CD4-positive, alpha-beta memory T cell (primary cell): ENCODE measurements at places on chromosomes 2 and 18. TPM values are rescaled to one million over a fixed set of nuclear protein-coding genes. Genes with fewer than 3 reads are reported as not detected.

KCNG2 gene
- total RNA-seq: not detected

GCG gene
- total RNA-seq: not detected

DNA sequence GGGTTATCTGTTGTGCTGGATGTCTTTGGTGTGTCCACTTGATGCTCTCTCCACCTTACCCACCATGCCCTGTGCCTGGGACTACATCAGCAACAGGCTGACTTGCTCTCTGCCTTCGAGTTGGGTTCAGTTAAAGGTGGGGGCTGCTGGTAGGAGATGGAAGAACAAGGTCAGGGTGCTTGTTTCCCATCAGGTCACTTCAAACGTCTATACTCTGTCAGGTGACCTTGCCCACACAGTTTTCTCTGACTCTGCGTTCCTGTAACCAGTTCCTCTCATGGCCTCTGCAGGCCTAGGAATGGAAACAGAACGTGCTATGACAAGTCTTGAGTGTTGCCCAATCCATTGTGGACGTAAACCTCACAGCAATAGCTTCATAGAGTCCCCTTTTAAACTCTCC, 38.4 kb upstream of the PAPOLG start:
- H3K27ac ChIP-seq: no peak overlapping the region
- DNase-seq: no peak
- no peaks in the 10 kb centered on the region for H3K27me3 ChIP-seq
- no peaks in the 10 kb centered on the region for H3K4me1 ChIP-seq
- no peak overlapping the region for H3K4me3 ChIP-seq

DNA sequence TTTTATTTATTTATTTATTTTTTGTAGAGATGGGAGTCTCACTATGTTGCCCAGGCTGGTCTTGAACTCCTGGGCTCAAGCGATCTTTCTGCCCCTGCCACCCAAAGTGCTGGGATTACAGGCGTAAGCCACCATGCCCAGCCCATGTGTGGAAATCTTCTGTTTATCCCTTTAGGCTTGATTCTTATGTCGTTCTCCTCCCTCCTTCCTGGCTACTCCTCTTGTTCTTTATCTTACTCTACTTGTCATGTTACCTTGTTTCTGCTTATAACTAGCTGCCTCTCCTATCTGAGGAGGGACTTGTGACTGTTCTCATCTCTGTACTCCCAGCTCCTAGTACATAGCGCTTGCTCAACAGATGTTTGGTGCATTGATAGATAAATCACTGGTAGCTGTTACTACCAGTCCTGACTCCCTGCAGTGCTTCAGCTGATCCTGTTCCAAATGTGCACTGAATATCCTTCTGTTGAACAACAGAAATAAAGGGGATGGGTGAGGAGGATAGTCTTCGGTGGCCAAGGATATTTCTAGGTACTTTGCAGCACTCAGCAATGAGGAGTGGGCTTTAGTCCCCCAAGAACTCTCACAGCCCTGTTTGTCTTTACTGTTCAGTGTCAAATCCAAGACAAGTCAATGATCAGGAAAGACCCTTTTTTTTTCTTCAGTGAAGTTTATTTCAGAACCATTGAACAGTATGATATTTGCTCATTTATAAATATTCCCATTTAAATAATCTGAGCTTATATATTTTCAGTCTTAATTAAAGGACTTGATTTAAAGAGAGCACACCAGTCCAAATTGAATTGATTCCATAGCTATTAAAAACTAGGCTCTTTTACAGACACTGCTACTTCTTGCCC, 7.2 kb downstream of the IL1B start:
- no peaks in the 10 kb centered on the region for H3K36me3 ChIP-seq
- H3K27ac ChIP-seq: no peak overlapping the region
- no peak for DNase-seq
- no peaks in the 10 kb centered on the region for H3K27me3 ChIP-seq
- no peak overlapping the region for H3K4me3 ChIP-seq
- H3K4me1 ChIP-seq: no peaks in the 10 kb centered on the region

HRH4 gene
- total RNA-seq: 1.1 TPM

DNA sequence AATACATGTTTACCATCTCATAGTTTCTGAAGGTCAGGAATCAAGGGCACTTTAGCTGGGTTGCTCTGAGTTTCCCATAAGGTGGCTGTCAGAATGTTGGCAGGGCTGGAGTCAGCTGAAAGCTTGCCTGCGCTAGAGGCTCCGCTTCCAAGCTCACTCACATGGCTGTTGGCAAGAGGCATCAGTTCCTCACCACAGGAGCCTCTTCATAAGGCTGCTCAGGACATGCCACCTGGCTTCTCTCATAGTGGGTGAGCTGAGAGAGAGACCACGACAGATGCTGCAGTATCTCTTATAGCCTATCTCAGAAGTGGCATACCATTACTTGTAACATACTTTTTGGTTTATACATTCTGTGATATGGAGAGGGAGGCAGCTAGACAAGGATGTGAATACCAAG, 7.2 kb downstream of the HADHB start:
- DNase-seq: no peak
- no peak overlapping the region for H3K4me3 ChIP-seq
- peaks cover 12% of the 10 kb centered on the region for H3K36me3 ChIP-seq
- no peak overlapping the region for H3K27ac ChIP-seq
- no peaks in the 10 kb centered on the region for H3K27me3 ChIP-seq
- H3K4me1 ChIP-seq: peaks cover 20% of the 10 kb centered on the region

- H3K4me3 ChIP-seq: no peak overlapping the region
- no peaks in the 10 kb centered on the region for H3K4me1 ChIP-seq
- DNase-seq: no peak
- no peak overlapping the region for H3K27ac ChIP-seq
Observed at GRCh38 chr2:146135245-146135644, 1615.3 kb upstream of the ZEB2 start.

ABHD3 gene
- 63.0 TPM for total RNA-seq

- H3K4me1 ChIP-seq: peaks cover 7% of the 10 kb centered on the region
- H3K27ac ChIP-seq: no peak overlapping the region
- H3K36me3 ChIP-seq: no peaks in the 10 kb centered on the region
- DNase-seq: no peak
- H3K4me3 ChIP-seq: no peak overlapping the region
Observed at GRCh38 chr18:48674758-48675351, 136.0 kb downstream of the CTIF start.

LRATD1 gene
- not detected for total RNA-seq

DNA sequence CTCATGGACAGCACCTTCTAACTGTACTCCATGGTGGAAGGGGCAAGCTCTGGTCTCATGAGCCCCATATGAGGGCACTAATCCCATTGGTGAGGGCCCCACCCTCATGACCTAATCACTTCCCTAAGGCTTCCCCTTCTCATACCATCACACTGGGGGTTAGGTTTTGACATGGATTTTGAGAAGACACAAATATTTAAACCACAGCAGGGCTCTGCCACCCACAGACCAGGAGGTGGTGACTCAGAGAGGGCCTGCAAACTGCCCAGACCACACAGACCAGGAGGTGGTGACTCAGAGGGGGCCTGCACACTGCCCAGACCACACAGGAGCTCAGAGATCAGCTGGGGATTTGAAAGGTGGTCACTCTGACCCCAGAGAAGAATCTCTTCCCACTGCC, 222.0 kb downstream of the KLHL29 start:
- DNase-seq: no peak
- H3K27me3 ChIP-seq: no peaks in the 10 kb centered on the region
- H3K4me1 ChIP-seq: no peaks in the 10 kb centered on the region
- no peaks in the 10 kb centered on the region for H3K36me3 ChIP-seq
- H3K4me3 ChIP-seq: no peak overlapping the region

VSNL1 gene
- total RNA-seq: not detected

GNAL gene
- 0.33 TPM for total RNA-seq

DNA sequence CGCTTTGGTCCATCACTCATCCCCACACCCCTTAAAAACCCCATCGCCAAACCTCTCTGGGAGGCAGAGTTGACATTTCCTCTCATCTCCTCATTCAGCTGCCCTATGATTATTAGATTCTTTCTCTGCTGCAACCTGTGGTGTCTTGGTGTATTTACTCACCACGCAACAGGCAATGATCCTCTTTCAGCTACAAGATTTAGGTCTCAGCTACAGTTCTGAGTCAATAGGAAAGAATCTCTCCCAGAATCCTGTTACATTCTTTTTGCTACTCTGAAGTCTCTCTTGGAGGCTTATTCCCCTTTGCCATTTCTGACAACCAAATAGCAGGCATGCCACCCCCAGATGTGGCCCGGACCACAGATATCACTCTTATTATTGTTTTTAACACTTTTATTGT, 468.3 kb upstream of the GYPC start:
- no peak overlapping the region for H3K4me3 ChIP-seq
- H3K4me1 ChIP-seq: no peaks in the 10 kb centered on the region
- H3K36me3 ChIP-seq: no peaks in the 10 kb centered on the region
- DNase-seq: no peak

GRCh38 chr2:171086352-171087290, 74.1 kb downstream of the TLK1 start:
- H3K4me3 ChIP-seq: no peak overlapping the region
- H3K4me1 ChIP-seq: peaks cover 72% of the 10 kb centered on the region
- H3K27me3 ChIP-seq: no peaks in the 10 kb centered on the region
- H3K36me3 ChIP-seq: peaks cover under 1% of the 10 kb centered on the region

- no peak overlapping the region for H3K4me3 ChIP-seq
- DNase-seq: no peak
- H3K36me3 ChIP-seq: no peaks in the 10 kb centered on the region
- no peaks in the 10 kb centered on the region for H3K4me1 ChIP-seq
Observed at GRCh38 chr2:58405341-58405740, 164.2 kb upstream of the FANCL start.

DNA sequence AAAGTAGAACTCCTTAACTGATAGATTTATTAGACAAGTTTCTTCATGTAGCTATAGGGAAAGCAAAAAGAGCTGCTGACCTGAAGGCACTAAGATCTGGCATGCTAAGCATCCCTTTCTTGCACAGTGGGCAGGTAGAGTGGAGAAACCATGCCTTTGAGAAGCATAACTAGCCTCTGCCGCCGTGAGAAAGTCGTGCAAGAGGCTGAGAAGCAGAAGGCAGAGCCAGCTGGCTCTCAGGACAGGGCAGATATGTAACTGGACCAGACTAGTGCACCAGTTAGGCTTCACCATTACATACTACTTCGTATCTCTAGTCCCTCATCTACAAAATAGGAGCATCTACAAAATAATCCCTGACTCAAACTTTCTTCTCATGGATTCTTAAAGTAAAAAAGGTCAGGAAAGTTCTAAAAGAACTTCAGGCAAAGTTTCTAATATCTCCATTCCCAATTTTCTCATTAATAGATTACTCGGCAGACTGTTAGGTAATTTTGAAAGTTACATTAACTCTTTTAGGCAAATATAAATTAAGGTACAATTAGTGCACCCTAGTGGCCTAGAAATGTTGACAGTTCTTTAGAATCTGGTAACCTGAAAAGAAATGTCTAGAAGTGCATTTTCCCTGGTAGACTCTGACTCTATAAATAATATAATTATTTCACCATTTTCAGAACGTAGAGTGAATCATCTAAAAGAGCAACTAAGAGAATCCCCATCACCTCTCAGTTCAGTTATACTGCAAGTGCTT, 10.3 kb downstream of the ERBB4 start:
- no peaks in the 10 kb centered on the region for H3K36me3 ChIP-seq
- no peak overlapping the region for H3K4me3 ChIP-seq
- no peaks in the 10 kb centered on the region for H3K27me3 ChIP-seq
- no peak overlapping the region for H3K27ac ChIP-seq

GRCh38 chr18:45962461-45962860, 4.7 kb downstream of the EPG5 start:
- peaks cover 80% of the 10 kb centered on the region for H3K4me1 ChIP-seq
- no peak overlapping the region for H3K4me3 ChIP-seq
- no peaks in the 10 kb centered on the region for H3K27me3 ChIP-seq
- H3K36me3 ChIP-seq: no peaks in the 10 kb centered on the region
- peak overlapping the region; percentile 66 for H3K27ac ChIP-seq
- peak; percentile 90 for DNase-seq

CIAO1 gene
- 78.3 TPM for total RNA-seq

DNA sequence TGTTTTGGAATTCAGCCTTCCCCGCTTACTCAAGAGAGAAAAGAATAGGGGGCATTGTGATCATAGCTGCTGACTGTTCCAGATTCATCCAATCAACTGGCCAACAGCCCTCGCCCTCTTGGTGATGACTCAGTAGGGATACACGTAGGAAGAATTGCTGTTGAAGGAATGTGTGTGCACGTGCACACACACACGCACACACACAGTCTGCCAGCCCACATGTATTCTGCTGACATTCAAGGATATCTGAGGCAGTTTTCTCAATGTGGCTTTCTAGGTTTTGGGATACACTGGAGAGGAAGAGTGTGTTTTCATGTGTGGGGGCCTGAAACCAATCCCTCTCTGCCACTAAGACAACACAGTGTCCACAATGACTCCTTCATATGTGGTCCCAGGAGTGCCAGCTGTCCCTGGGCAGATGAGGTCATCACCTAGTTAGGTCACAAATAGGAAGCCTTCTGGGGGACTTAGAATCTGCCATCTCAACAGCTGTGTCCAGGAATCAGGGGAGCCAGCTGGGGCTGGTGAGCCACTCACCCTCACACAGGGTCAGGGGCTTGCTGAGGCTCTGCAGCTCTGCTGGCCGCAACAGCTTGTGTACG, 352.6 kb downstream of the SS18 start:
- H3K27me3 ChIP-seq: no peaks in the 10 kb centered on the region
- no peak for DNase-seq
- H3K4me3 ChIP-seq: no peak overlapping the region
- no peaks in the 10 kb centered on the region for H3K4me1 ChIP-seq

RUFY4 gene
- 0.30 TPM for total RNA-seq

DNA sequence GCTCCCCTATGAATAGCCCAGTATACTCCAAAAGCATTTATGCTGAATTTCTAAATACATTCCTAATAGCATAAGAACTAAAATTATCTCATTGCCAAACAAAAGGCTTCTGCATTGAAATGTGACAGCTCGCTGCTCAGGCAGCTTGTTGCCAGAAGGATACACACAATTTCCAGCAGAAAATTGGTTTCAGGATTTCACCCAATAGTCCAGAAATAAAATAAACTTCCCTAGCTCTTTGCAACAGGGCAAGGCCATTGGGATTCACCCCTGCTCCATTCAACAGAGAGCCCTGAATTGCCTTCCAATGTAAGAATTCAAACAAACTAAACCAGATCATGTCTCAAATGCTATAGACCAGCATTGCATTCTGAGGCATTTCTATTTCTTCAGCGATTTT, 70.7 kb downstream of the RBM43 start:
- H3K36me3 ChIP-seq: no peaks in the 10 kb centered on the region
- H3K4me1 ChIP-seq: peaks cover 4% of the 10 kb centered on the region
- no peak overlapping the region for H3K4me3 ChIP-seq
- no peak for DNase-seq
- no peak overlapping the region for H3K27ac ChIP-seq
